Posterior vena cava (tissue), 2 donors: ENCODE measurements at places on chromosomes 12 and 14. TPM values are rescaled to one million over a fixed set of nuclear protein-coding genes. Genes with fewer than 3 reads are reported as not detected.

GRCh38 chr12:103997286-103997900 is 31.7 kb downstream of the TDG start:
- peak; percentile 83 for DNase-seq

DNA sequence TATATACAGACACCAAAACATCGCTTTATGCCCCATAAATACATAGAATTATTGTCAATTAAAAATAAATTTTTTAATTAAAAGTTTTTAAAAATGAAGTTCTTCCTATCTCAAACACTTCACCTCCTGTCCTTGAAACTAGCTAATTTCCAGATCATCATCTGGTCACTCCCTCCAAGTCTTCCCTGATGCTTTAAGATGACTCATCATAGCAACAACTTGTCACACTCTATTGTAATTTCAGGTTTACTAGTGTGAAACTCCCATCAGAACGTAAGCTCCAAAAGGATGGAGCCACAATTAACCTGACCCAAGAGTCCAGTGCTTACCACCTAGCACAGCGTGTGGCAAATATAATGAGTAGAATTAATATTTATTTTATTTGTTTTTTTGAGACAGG is 16.3 kb downstream of the GXYLT1 start:
- DNase-seq: no peak

The REM2 gene
- total RNA-seq: 0.43 TPM

The STON2 gene
- 20.5 TPM for total RNA-seq

The GPR84 gene
- 2.5 TPM for total RNA-seq

The GALNT6 gene
- 8.0 TPM for total RNA-seq

DNA sequence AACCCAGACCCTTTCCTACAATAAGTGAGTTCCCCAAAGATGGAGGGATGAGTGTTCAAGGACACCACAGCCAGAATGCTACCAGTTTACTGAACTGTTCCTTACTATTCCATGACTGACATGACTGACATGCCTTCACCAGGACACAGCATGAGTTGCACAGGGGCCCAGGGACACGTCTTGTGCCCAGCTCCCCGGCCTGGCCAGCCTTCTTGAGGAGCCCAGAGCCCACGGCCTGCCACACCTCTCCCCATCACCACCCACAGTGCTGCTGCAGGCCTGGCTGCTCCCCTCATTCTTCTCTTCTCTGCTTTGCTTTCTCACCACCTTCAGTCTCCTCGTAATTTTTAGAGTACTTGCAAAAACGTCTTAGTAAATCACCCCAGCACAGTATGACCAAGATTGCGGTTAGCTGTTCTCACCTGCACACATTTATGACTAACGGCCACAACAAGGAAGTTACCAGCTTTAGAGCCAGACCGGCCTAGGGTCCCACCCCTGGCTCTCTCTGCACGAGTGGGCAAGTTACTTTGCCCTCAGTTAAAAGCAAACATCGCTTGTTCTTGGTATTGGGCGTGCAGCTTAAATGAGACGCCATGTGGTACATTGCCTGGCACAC is 18.5 kb downstream of the PPP2R5E start:
- DNase-seq: no peak

The LHX5 gene
- total RNA-seq: not detected

DNA sequence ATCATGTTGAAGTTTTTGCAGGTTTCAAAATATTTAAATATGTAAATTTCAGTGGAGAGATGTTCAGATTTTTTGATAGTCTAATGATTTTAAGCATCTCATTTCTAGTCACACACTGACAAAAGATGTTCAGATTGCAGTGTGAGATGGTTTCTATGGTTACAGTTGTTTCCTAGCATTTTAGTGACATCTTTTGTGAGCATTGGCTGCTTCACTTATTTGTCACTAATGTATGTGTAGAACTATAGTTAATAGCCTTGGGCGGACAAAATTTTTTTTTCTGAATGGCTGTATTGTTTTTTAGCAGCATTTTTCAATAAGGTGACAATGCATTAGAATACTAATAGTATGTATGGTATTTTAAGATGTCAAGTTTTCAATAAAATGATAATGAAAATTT is 315.6 kb upstream of the PRKD1 start:
- DNase-seq: no peak

The RERG gene
- total RNA-seq: 107 TPM

GRCh38 chr12:77943466-77943865 is 112.8 kb downstream of the NAV3 start:
- no peak for DNase-seq

The TAS2R10 gene
- total RNA-seq: 0.76 TPM

The MYF6 gene
- total RNA-seq: not detected

The MEG3 gene
- 56.2 TPM for total RNA-seq

DNA sequence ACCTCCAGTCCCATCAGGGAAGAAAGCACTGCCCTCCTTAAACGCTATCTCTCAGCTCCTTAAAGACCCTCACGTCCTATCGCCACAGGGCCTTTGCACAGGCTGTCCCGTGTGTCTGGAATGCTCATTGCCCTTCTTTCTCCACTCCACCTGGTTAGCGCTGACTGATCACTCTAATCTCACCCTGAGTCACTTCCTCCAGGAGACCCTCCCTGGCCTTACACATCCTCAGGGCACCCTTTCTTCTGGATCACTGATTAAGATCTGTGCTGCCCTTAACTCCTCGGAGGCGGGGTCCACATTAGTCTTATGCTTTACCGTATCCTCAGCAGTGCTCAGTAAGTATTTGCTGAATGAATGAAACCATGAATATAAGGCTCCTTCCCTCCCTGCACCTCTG is 94.7 kb downstream of the SYNE3 start:
- DNase-seq: no peak

The SGPP1 gene
- total RNA-seq: 17.7 TPM

- DNase-seq: peak; percentile 78
These were observed 126.9 kb upstream of the PRICKLE1 start for GRCh38 chr12:42716491-42716891.

DNA sequence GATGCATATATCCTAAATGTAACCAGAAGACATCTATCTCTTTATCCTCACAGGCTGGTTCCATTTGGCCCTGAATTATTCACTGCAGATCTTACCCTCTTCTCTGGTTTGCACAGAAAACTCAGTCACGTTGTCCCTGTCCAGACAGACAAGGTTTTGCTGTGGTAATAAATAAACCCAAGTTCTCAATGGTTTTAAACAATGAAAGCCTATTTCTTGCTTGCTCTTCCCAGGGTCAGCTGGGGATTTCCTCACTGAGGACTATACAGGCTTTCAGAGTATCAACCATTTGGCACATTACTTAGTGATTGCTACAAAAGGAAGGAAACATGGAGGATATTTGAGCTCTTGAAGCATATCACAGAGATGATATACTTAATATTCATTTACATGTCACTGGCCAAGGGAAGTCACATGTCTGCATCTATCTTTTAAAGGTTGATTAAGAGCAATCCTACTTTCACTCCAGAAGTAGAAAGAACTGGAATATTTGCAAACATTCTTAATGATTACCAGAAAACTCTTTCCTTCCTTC is 24.4 kb upstream of the E2F7 start:
- DNase-seq: no peak

DNA sequence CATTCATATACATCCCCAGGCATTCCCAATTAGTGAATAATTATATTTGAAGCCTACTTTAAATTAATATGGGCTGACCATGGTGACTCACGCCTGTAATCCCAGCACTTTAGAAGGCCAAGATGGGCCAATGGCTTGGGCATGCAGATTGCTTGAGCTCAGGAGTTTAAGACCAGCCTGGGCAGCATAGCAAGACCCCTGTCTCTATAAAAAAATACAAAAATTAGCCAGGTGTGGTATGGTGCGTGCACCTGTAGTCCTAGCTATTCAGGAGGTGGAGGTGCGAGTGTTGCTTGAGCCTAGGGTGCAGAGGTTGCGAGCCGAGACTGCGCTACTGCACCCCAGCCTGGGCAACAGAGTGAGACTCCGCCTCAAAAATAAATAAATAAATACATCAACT is 7.6 kb upstream of the ARID2 start:
- DNase-seq: no peak

DNA sequence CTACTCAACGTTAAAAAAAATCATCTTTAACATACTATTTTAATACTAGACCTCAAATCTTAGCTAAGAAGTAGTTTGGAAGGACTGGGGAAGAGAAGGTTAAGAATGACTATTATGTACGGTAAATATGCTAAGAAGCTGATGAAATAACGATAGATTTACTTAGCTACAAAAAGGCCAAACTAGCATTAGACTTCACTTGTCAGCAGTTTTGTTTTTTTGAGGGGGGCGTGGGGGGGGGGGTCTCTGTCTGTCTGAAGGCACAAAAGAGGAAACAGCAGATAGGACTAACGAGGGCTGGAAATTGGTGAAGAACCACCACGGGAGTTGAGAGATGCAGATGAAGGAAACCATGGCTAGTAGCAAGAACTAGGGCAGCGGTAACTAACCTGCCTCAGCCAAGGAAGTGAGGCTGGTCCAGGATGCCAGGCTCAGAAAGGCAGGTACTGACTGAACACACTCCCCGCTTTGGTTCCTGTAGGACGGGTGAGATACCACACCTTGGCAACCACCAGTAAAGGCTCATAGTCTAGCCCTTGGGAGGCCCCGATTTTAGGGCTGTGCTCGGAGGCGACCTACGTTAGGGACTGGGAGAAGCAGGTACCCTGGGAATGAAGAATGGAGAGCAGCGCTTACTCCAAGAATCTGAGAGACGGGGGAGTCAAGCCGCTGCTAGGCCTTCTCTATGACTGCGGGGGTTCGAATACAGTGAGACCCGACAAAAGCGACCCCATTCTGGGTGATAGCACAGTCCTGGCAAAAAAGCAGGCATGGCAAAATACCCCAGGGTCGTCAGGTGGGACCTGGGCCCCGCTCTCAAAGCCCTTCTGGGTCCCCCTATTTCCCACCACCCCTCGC is 675 bp downstream of the NEDD8 start:
- DNase-seq: no peak

DNA sequence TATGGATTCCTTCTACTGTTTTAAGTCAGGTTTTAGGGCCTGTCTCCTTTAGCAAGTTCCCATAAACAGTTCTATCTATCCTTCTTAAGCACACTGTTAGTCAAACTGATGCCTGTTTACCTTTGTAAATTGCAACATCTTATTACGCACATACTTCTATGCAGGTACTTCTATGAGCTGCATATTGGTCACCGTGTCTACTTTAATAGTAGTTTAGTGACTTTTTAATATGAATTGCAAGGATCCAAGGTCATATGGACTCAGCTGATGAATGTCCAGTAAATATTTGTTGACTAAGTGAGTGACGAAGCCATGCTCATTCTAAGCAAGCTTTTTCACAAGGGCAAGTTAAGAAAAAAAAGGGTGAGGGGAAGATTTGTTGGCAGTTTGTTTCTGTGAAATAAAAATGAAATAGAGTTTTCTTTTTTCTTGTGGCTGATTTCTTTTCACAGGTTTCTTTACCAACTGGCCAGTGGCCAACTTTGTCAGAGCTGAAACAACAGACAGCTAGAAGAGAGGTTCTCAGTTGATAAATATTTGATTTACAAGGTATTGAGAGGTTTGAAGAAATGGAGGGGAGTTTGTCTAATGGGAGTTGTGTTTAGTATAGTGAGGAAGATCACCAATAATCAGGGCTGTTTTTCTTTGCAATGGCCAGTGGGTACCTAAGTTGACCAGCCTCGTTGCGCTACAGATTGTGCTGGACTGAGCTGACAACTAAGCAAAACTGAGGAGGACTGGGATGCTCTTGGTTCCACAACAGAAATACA is 141.1 kb downstream of the SLC15A5 start:
- no peak for DNase-seq
